ENCODE measurements at places on chromosomes 11 and 22.

- no peak for DNase-seq
Measured at GRCh38 chr11:59182457-59183151, 10.7 kb downstream of the DTX4 start.

GRCh38 chr22:47750086-47750485 is 987.6 kb downstream of the TBC1D22A start:
- DNase-seq = no peak

- DNase-seq = no peak
Measured at GRCh38 chr11:128824191-128825049, 42.7 kb downstream of the KCNJ1 start.

GRCh38 chr11:21119411-21119810 is 450.0 kb downstream of the NELL1 start:
- DNase-seq = no peak

- no peak for DNase-seq
Measured at GRCh38 chr11:46692450-46692849, 8.0 kb downstream of the ARHGAP1 start.

GRCh38 chr11:102883141-102883540 is 8.4 kb upstream of the MMP12 start:
- DNase-seq = no peak

DNA sequence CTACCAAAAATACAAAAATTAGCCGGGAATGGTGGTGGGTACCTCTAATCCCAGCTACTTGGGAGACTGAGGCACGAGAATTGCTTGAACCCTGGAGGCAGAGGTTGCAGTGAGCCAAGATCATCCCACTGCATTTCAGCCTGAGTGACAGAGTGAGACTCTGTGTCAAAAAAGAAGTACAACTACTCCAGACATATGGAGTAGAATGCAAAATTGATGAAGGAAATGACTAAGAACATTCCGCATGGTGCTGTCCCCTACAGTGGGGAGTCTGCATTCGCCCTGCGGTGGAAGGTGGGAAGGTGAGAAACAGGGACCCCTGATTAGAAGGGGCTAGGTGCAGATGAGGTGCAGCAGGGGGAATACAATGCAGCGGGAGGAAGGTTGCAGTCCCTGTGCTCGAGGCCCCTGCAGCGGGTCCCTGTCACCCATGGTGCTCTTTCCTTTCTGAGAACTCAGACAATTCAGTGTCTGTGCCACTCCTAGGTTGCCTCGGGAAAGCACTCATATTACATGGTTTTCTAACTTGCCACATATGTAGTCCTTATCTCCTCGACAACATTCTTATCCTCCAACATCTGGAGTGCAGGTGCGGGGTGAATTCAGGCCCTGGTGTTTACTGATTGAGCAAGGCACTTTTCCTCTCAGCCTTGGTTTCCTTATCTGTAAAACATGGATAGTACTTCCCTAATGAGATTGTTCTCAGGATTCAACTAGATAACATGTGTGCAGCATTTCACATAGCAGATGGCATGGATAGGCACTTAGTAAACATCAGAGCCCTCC is 5.2 kb downstream of the POLD4 start:
- no peak for DNase-seq

GRCh38 chr11:45918331-45918941 is 759 bp upstream of the PEX16 start:
- DNase-seq = peak; percentile 73

Measured in caudate nucleus (tissue), 63 donors.